SK-N-SH treated with all-trans-retinoic acid at 6 μM for 48 hours (cell line): ENCODE measurements at places on chromosomes 11 and 22.
A peak's percentile ranks its signal among the peaks of the same experiment; 100 is the strongest.

DNA sequence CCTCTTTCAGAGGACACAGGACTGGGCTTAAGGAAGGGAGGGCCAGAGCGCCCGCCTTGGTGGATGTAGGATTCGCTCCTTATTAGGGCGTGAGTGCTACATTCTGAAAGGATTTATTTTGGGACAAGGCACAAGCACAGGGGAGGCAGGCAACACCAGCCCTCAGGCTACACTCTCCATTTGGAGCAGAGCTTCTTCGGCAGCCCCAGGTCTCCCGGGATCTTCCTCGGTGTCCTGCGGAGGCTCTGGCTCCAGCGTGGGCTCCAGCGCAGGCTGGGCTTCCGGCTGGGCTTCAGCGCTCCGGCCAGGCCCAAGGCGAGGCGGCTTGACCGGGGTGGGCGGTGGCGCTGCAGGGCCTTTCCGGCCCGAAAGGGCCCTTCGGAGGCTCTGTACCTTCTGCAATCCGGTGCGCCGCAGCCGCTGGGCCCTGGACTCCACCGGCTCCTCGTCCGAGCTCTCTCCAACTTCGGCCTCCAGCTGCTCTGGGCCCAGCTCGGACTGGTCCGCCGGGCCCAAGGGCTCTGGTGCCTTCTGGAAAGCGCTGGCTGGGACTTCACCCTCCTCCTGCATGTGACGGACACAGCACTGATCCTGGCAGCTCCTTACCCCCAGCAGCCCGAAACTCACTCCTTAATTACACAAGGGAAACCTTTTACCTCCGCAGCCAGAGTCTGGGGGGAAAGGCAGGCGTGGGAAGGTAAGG lies 1.1 kb downstream of the CAVIN3 start:
- ATAC-seq = no peak

DNA sequence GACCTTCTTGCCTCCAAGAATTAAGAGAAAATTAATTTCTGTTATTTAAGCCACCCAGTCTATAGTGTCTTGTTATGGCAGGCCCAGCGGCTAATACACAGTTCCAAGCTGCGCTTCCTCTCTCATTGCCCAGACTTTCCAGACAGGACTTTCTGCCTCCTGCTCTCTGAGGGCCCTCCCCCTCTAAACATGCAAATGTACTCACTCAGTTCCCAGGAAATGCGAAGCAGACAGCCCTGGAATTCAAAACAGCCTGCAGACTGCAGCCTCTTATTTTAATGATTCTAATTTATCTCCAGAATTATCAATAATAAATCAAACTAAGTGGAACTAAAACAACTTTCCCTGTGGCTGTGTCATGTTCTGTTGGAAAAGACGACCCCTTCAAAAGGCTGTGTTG lies 115.5 kb upstream of the ISX start:
- ATAC-seq = no peak

- ATAC-seq = peak; percentile 24
Measured at GRCh38 chr11:62909107-62909894, 11.9 kb downstream of the CHRM1 start.

- no peak for ATAC-seq
Measured at GRCh38 chr22:16975155-16975885, 32.7 kb downstream of the GAB4 start.
